ENCODE measurements at places on chromosomes 12 and 14. TPM values are rescaled to one million over a fixed set of nuclear protein-coding genes. Genes with fewer than 3 reads are reported as not detected.

The VAMP1 gene
- total RNA-seq, result 10.3 TPM

The COPZ1 gene
- total RNA-seq, result 104 TPM

The CCDC197 gene
- not detected for total RNA-seq

The AVPR1A gene
- 0.22 TPM for total RNA-seq

The KRT71 gene
- total RNA-seq, result not detected

The DDX54 gene
- 83.0 TPM for total RNA-seq

The KSR2 gene
- 1.3 TPM for total RNA-seq

The RPGRIP1 gene
- total RNA-seq, result 0.59 TPM

The YBX3 gene
- 350 TPM for total RNA-seq

The PDE3A gene
- total RNA-seq, result 3.0 TPM

The AQP5 gene
- total RNA-seq, result 2.8 TPM

The CIDEB gene
- not detected for total RNA-seq
